ENCODE measurements at places on chromosomes 1 and 21.

DNA sequence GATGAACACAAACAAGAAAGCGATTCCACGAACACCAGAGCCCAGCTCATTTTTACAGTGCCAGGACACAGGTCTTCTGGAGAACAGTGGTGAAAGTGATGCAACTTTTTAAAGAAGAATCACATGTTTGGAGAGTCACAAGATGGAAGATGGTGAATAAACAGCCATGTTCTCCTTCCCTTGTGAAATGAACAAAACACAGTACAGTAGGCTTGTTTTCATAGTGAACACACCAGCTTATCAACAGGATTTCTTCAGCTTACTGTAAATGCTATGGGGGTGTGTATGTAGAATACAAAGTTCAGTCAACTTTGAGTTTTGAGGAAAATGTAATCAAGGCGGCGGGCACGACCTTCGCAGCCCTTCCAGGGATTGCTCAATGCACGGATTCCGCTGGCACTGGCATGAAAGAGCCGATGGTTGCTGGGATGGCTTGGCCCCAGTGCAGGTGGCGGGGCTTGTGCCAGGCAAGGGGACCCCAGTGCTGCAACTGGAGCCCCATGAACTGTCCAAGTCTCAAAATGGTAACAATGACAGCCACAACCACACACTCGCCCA is 9.7 kb downstream of the TMPRSS3 start:
- no peak for DNase-seq

- no peak for DNase-seq
These were observed 48.8 kb downstream of the RPS6KC1 start for GRCh38 chr1:213099682-213100399.

GRCh38 chr21:33661146-33661545 is 18.8 kb downstream of the ITSN1 start:
- DNase-seq = no peak

DNA sequence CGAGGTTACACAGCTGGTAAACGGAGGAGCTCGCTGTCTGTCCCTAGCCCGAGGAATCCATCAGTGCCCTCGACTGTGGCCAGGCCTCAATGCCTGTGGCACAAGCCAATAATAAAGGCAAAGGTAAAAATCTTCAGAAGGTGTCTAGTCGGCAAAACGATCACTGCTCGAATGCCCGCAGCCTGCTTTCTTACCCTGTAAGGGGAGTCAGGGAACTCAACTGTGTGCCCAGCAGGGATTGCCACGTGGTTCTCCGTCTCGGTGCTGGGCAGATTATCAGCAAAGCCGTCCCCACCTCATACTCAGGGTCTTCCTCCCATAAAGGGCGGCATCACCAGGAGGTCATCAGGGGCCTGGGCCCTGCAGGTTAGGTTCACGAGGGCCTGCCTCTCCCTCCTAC is 103.4 kb downstream of the PAX7 start:
- DNase-seq = no peak

DNA sequence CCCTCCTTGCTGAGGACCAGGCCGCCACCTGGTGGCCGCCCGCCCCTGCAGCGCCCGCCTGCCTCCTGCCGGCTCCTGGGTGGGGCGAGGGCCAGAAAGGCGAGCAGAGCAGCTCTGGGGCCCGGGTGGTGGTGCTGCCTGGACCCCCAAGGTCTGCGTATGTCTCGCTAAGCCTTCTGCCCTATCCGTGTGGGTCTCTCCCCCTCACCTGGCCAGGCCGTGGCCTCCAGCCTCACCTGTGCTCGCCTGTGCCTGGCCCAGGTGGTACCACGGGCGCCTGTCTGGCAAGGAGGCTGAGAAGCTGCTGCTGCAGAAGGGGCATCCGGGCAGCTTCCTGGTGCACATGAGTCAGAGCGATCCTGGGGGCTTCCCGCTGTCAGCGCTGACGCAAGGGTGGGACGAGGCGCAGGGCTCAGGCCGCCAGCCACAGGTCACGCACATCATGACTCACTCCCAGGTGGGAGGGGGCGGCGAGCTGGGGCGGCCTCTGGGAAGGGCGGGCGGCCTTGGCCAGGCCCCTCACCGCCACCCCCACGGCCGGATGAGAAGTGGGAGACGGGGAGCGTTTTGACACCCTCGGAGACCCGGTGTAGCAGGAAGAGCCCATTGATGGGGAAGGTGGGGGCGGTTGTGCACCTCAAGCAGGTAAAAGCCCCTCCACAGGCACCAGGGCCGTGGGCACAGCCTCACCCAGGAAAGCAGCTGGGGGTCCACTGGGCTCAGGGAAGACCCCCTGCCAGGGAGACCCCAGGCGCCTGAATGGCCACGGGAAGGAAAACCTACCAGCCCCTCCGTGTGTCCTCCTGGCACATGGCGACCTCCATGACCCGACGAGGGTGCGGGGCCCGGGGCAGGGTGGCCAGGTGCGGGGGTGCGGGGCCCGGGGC is 9.9 kb downstream of the RNF223 start:
- DNase-seq = peak; percentile 53

DNA sequence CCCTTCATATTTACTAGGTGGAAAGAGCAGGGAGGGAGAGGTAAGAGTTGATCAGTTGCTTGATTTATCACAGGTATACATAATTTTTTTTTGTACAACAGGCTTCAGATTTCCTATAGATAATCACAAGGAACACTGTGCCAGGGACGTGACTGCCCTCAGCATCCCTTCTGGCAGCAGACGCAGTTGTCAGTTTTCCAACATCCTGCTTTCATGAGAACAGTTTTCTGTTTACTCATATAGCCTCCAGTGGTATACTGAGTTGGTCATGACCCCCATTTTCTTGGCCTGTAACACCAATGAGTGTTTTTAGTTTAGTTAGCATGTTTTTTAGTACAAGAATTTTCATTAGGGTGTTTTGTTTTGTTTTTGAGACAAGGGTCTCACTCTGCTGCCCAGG is 37.9 kb upstream of the PTPRF start:
- no peak for DNase-seq

DNA sequence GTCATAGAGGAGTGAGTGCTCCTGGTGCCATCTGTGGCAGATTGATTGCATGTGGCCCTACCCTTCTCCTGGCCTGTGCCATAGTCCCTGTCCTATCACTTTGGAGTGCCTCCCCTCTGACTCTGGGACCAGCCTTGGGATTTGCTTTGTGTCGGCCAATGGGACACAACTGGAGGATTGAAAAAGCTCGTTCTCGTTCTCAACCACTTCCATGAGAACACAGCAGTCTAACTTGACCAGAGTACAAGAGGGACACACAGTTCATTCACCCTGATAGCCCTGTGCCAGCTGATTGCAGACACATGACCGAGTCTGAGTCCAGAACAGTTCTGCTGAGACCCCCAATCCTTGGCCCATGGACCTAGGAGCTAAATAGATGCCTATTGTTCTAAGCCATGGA is 47.8 kb downstream of the C1orf198 start:
- no peak for DNase-seq

DNA sequence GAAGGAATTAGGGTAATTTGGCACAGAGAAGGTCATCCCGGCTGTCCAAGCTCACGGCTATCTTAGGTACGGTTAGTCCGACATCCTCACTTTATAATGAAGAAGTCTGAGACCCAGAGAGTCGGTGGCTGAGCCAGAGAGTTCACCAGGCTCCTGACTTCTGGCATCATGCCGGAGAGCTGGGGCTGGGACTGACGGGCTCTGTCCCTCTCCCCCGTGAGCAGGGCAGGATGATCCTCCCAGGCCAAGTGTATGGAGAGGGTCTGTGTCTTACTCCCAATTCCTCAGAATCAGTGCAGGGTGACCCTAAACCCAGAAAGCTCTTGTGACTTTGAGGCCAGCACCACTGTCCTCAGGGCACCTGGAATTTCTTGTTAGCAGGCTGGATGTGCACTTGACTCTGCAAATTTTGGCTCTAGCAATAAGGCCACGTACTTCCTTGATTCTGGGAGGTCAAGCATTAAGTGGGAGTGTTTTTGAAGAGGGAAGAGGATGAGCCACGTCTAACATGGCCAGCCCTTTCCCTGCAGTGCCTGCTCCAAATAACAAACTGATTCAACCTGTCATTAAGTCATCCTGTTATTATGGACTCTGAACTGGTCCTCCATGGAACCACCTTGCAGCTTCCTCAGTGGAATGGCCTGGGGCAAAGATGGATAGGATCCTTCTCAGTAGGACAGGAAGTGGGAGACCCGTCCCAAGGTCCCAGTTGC is 20.8 kb upstream of the BTG2 start:
- DNase-seq = no peak

DNA sequence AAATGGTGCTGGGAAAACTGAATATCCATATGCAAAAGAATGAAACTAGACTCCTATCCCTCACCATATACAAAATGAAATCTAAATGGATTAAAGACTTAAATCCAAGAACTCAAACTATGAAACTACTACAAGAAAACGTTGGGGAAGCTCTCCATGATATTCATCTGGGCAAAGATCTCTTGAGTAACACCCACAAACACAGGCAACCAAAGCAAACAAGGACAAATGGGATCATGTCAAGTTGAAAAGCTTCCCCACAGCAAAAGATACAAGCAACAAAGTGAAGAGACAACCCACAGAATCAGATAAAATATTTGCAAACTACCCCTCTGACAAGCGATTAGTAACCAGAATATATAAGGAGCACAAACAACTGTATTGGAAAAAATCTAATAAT is 13.8 kb downstream of the TTC13 start:
- DNase-seq = no peak

DNA sequence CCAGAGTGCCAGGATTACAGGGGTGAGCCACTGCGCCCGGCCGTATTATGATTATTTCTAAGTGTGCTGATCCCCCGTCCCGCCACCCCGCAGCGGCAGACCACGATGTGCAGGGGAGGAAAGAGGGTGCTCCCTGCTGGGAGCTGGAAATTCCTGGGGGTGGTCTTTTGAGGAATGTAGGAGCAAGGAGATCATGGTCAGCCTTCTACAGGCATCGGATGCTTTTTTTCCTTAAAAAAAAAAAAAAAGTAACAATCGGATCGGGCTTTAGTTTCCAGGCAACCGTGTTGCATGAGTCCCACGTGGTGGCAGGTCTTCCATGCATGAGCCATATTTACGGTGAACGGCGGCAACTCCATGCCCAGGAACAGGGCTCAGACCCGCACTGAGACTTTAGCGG is 74.2 kb upstream of the COX20 start:
- no peak for DNase-seq

- no peak for DNase-seq
These were observed 1.7 kb downstream of the PADI3 start for GRCh38 chr1:17250601-17251000.

DNA sequence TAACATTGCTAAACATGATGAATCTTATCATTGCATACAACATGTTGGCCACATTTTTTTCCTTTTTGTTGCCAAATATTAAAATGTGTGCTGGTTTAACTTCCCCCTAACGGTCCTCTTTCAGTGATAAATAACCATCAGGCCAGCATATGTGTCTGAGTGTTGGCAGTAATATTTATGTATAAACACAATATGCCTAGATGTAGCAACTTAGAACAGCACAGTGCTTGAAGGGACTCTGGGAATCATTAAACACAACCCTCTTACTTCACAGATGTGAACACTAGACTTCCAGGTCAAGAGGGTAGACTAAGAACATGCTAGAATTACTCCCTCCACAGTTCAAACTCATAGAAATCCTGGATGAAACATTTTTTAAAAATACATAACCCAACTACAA is 581.8 kb downstream of the PLPP3 start:
- DNase-seq = no peak

DNA sequence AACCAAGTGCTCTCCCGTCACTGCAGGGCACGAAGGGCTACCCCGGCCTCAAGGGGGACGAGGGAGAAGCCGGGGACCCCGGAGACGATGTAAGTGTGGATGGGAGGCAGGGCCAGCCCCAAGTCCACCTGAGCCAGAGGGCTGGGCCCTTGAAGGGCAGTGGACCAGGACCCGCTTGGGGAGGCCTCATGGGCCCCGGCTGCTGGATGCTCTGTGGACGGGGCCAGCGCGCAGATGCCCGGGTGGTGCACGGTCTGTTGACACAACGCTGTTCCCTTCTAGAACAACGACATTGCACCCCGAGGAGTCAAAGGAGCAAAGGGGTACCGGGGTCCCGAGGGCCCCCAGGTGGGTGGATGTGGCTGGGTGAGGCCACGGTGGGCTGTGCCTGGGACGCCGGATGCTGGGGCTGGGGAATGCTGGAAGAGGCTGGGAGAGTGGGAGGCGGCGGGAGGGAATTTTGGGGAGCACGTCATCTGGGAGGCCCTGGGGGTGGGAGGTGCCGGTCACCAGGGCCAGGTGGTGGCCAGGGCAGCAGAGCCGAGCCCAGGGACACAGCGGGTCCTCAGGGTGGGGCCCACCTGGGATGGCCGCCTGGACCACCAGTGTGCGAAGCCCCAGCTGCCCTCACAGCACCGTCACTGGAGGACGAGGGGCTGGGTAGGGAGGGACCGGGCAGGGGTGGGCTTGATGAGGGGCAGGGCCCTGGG is 17.5 kb downstream of the COL6A1 start:
- DNase-seq = no peak

DNA sequence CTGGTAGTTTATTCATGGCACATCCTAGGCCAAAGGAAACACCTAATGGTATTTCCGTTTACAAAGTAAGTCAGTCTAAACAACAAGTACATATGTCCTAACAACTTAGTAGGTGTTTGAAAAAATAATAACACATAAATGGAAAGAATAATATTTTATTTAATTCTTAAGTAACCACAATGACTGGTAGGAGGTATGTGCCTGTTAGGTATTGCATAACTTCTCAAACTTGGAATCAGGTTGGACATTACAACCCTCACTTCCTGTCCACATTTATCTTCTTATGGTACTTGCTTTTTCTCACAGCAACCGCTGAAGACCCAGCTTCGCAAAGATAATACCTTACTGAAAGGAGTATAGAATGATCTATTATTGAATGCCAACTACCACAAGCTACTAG is 64.2 kb downstream of the VPS13D start:
- DNase-seq = no peak

GRCh38 chr1:103788377-103788776 is 38.7 kb downstream of the AMY1C start:
- DNase-seq = no peak

DNA sequence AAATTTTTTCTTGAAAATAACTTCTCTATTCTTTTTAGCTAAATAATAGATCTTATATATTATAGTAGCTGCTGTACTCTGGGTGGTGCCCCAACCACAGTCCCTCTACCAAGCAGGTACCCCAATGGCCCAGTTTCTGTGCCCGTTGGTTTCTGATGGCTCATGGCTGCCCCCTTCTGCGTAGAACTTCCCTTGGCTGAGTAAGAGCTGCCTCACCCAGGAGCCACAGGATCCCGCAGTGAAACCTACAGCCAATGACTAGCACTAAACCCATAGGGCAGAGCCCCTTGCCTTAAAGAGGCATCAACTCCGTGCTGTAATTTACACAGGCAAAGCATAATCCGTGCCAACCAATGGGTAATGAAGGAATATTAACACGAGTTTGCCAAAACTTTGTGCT is 247.5 kb downstream of the USH2A start:
- no peak for DNase-seq

DNA sequence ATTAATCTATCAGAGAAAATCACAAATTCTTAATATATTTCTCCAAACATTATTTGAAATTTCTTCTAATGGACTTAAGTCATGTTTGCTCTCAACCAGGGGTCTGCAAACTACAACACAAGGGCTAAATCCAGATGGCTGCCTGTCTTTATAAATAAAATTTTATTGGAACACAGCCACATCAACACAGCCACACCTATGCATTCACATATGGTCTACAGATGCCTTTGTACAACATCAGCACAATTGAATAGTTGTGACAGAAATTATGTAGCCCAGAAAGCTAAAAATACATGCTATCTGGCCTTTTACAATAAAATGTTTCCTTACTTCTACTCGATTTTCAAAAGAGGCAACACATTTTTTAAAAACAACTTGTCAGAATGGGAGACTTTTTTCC is 103.9 kb downstream of the DPYD start:
- DNase-seq = no peak

Data from activated naive CD4-positive, alpha-beta T cell (primary cell).